ENCODE measurements at places on chromosomes 12 and 14.

- no peak for DNase-seq
These were observed 37.5 kb downstream of the RAP1B start for GRCh38 chr12:68648179-68648578.

GRCh38 chr12:92208613-92209121, 63.0 kb upstream of the BTG1 start:
- no peak for DNase-seq

GRCh38 chr12:69613351-69613750, 2.6 kb upstream of the LRRC10 start:
- DNase-seq: no peak

DNA sequence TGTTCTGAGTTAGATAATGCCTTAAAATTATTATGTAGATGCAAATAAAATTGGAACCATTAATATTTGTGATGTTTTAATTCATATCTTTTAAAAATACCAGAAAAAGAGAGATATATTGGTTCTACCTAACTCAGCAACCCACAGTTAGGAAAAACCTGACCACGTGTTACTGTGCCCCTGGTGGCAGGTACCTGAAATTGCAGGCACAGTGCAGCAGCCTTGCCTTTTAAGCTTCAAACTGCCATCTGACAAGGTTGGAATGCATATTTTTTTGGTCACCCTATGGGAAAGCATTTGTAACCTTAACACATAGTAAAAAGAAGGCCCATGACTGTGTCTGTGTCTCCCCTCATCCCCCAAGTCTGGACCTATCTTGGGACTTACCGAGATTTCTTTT, 109.4 kb upstream of the NOS1 start:
- no peak for DNase-seq

DNA sequence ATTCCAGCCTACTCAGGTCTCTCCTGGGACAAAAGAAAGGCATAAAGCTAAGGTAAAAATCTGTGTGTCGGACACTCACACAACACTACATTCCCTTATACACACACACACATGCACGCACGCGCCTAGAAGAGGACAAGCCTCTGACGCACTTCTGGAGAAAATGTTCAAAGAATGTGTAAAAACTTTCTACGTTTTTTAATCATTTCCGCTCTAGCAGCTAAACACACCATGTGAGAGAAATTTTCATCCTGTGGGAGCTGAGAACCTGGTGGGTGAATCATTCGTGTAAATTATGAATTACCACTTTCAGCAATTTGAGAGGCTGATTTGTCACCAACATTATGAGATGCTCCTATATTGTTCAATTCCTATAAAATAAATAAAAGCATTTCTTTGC, 494.5 kb downstream of the TMEM132D start:
- no peak for DNase-seq

DNA sequence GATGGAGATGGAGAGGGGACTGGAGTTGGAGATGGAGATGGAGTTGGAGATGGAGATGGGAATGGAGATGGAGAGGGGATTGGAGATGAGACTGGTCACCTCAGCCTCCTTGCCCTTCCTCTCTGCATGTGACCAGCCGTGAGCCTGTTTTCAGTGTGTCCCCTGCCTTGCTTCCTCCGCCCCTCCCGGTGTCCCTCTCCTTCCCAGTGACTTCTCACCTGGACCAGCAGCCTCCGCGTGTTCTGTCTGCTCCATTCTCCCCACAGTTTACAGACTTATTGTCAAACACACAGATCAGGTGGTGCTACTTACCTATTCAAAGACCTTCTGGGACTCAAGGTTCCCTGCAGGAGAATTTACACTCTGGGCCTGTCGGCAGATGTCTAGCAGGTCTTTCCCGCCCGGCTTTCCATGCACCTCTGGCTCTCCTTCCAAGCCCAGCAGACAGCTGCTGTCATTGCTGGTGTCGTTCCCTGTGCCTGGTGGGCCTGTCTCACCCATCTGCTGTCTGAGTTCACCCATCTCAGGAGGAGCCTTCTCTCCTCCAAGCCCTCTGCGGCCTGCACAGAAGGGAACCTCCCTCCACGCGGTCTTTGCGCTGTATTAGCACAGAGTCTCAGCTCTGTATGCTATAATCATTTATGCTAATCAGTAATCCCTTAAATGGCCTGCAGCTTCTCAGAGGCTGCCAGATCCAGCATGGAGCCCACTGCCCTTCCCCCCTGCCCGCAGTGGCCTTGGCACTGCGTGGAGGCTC, 62.1 kb downstream of the ADGRD1 start:
- no peak for DNase-seq

- DNase-seq: no peak
These were observed 112.5 kb downstream of the MED13L start for GRCh38 chr12:116165036-116165425.

- no peak for DNase-seq
These were observed 179.2 kb upstream of the OR4E1 start for GRCh38 chr14:21852775-21853174.
